ENCODE measurements at places on chromosomes 11 and 22.
A peak's percentile ranks its signal among the peaks of the same experiment; 100 is the strongest.

DNA sequence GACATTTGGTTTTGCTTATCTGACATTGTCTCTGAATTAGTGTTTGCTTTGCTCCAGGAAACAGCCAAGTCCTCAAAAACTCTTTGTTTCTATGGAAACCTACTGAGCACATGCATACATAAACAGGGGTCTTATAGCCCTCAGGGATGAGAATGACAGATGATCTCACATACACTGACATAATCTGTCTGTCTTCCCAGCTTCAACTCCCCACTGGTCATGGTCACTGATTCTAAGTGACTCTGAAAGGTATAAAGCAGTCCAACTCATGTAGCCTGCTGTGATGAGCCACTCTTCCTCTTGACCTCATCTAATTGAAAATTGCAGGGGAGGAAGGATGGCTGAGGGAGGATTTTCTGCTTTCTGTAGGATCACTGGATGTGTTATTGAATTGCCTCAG is 12.6 kb downstream of the ZNF143 start:
- no peak for DNase-seq

DNA sequence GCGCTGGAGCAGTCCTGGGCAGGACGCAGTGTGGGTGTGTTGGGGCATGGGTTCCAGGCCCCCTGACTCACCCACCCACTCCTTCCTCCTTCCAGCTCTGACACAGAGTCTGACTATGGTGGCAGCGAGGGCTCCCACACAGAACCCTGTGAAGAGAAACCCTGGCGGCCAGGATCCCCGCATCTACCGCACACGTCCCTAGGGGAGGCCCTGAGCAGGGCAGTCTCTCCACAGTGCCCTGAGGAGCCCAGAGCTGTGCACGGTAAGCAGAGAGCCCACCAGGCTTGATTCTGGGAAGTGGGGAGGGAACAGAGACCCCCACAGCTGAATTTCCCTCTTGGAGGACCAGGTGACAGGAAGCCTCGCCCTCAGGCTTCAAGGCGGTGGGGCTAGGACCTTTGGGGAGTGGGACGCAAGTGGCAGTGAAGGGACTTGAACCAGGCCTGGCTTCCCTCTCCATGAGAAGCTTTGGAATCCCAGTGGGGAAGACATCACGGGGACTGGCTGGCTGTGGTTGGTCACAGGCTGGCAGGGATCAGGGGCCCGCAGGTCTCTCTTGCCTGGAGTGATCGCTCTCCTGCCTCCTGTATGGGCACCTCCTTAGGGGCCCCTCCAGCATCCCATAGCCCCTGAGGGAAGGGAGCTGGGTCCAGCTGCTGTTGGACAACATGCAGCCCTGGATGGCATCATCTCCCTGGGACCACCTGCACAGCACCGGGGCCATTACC is 96.4 kb upstream of the PARVA start:
- no peak for DNase-seq

GRCh38 chr11:31641477-31642062 is 132.0 kb downstream of the ELP4 start:
- peak; percentile 24 for DNase-seq

DNA sequence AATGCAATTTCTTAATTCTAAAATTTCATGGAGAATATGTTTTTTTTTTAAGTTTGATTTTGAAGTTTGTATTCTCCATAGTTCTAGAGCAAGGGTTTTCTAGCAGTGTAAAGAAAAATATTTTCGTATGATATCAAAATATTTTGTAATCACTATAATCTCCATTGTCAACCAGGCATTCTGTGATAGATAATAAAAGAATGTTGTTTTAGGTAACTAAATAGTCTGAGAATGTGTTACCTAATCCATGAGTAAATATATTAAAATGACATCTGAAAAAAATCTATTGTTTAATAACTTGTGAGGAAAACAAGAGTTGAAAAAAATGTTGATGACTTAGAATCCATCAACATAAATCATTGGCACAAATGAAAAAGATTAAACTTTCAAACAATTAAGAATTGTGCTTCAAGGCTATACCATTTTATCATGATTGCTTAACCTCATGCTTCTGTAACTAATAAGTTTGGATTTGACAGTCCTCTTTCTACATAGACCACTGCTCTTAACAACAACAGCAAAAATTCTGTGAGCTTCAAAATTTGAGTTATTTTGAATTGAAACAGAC is 2211.8 kb downstream of the LRRC4C start:
- DNase-seq = no peak

- no peak for DNase-seq
Observed at GRCh38 chr22:20076627-20077172, 3.3 kb upstream of the DGCR8 start.

- no peak for DNase-seq
Observed at GRCh38 chr11:8941341-8942103, 1.3 kb downstream of the ASCL3 start.

- peak; percentile 35 for DNase-seq
Observed at GRCh38 chr11:108122166-108122628, 830 bp downstream of the ACAT1 start.

Measured in KBM-7 (cell line).